COR-L47 (cell line): ENCODE measurements at places on chromosomes 11 and 22.

DNA sequence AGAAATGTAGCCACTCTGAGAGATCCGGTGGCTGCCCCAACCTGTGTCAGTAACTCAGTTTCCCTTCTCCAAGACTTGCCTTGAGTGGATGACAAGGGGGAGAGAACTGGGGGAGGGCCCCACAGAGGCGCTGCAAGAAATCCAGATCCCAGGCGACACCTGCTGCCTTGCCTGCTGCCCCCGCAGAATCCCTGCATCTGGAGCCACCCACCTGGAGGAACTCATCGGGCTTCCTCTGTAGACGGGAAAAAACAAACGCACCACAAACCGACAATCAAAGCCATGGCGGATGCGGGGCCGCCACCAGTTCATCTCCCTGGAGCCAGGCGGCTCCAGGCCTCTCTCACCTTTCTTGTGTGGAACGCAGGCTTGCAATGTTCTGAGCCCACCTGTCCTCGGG lies 40.2 kb downstream of the MACROD1 start:
- DNase-seq = no peak

- no peak for DNase-seq
Measured at GRCh38 chr11:44789496-44789895, 62.7 kb downstream of the TSPAN18 start.

GRCh38 chr22:42292732-42293520 lies 22.5 kb upstream of the TCF20 start:
- DNase-seq = no peak

GRCh38 chr11:76217653-76218160 lies 11.4 kb upstream of the WNT11 start:
- DNase-seq = peak; percentile 70

DNA sequence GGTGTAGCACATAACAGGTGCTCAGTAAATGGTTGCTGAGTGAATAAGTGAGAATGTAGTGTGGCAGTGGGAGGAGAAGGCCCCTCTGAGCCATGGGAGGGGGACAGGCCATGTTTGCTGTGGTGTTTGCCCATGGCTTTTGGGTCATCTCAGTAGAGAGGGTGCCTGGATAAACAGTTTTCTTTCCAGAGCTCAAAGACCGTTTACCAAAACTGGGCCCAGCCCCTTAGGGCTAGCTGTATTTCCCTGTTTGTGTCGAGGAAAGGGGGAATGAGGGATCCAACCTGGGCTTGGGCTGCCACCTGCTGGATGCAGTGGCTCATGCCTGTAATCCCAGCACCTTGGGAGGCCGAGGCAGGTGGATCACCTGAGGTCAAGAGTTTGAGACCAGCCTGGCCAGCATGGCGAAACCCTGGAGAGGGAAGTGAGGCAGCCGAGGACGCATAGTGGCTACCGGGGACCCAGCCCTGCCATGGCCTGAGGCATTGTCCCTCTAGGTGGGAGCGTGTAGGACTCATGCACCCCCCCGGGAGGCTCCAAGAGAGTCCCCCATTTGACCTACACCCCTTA lies 8.7 kb upstream of the LTO1 start:
- peak; percentile 33 for DNase-seq

DNA sequence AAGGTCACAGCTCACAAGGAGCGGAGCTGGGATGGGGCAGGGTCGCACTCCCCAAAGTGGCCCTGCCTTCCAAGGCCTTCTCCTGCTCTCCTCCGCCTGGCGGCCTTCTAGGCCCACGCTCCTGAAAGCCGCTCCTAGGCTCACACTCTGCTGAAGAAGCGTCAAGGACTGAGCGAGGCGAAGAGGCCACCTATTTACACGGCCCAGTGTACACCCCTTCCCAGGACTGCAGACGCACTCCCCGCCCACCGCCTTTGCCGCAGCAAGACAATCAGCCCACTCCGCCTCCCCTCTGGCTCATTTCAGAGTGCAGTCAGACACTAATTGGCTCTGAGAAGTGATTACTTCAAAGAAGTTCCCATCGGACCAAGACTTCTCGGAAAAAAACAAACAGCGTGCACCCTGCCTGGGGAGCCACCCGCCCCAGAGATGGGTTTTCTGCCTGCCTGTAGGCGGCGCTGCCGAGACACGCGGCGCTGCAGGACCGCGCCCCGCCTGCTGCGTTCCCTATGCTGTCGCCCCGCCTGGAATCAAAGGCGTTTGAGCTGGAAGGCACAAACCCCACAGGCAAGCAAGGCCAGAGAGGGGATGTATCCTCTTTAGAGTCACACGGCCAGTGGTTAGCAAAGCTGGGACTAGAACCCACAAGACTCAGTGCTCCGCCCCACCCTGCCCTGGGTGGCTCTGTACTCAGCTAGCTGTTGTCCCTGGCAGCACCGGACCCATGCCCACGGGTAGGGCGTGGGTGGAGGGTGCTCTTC lies 414.8 kb downstream of the BUD13 start:
- no peak for DNase-seq

GRCh38 chr11:126485021-126485792 lies 129.7 kb downstream of the ST3GAL4 start:
- DNase-seq = no peak
